ENCODE measurements at places on chromosomes 16 and 17. TPM values are rescaled to one million over a fixed set of nuclear protein-coding genes. Genes with fewer than 3 reads are reported as not detected.

- no peaks in the 10 kb centered on the region for H3K36me3 ChIP-seq
- H3K4me1 ChIP-seq = peaks cover 48% of the 10 kb centered on the region
- DNase-seq = peak; percentile 83
- peak overlapping the region; percentile 96 for H3K27ac ChIP-seq
- H3K4me3 ChIP-seq = peak overlapping the region; percentile 72
- H3K27me3 ChIP-seq = no peaks in the 10 kb centered on the region
These were observed 7.5 kb downstream of the MNT start for GRCh38 chr17:2393174-2393953.

- no peaks in the 10 kb centered on the region for H3K27me3 ChIP-seq
- no peaks in the 10 kb centered on the region for H3K36me3 ChIP-seq
- no peak for DNase-seq
These were observed 194.9 kb upstream of the CDH11 start for GRCh38 chr16:65316808-65317207.

DNA sequence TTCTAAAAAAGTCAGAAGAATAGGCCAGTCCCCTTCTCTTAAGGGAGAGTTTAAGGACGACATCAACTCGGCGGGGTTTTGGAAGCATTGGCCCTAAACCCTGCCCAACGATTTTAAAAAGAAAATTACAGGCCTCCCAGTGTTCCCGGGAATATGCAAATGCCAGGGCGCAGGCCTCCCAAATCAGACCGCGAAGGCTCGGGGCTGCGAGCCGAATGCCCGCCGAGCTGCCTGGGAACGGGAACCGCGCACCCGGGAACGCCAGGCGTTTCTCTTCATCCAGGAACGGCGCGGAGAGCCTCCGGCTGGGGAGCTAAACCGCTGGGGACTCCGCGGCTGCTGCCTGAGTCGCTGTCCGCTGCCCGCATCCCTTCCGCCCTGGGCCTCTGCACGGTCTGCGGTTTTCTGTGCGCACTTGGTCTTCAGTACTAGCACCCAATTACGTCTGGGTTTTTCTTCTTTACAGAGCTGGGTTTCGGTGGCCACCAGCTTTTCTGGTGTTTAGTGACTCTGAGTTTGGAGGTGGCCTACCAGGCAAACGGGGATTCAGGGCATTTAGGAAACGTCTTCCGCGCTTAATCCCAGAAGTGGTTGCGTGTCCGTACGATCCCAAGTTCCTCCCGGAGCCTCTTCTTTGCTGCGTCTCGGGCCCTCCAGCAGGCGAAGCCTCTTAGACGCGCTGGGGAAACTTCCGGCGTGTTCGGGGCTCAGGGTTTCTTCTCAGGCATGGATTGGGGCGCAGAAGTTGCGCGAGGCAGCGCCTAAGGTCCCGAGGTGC lies 5.7 kb downstream of the IRX5 start:
- H3K36me3 ChIP-seq = no peaks in the 10 kb centered on the region
- H3K4me3 ChIP-seq = no peak overlapping the region
- peak; percentile 7 for DNase-seq
- H3K4me1 ChIP-seq = no peaks in the 10 kb centered on the region

DNA sequence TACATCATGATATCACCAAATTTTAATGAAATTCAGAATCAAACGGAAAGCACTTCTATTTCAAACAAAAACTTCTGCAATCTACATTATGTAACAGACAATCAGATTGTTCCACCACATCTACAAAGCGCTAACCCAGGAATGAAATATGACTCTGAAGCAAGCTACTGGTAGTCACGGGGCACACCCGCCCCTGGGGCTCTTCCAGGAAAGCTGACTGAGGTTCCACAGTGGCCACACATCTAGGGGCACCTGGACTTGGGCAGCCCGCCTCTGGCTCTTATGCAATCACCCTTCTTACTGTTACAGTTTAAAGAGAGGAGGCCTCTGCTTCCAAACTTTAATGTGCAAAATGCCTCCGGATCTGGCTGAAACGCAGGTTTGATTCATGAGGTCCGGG lies 27.5 kb downstream of the ZCCHC14 start:
- no peaks in the 10 kb centered on the region for H3K27me3 ChIP-seq
- peak; percentile 84 for DNase-seq
- H3K4me1 ChIP-seq = peaks cover 36% of the 10 kb centered on the region
- H3K36me3 ChIP-seq = no peaks in the 10 kb centered on the region

DNA sequence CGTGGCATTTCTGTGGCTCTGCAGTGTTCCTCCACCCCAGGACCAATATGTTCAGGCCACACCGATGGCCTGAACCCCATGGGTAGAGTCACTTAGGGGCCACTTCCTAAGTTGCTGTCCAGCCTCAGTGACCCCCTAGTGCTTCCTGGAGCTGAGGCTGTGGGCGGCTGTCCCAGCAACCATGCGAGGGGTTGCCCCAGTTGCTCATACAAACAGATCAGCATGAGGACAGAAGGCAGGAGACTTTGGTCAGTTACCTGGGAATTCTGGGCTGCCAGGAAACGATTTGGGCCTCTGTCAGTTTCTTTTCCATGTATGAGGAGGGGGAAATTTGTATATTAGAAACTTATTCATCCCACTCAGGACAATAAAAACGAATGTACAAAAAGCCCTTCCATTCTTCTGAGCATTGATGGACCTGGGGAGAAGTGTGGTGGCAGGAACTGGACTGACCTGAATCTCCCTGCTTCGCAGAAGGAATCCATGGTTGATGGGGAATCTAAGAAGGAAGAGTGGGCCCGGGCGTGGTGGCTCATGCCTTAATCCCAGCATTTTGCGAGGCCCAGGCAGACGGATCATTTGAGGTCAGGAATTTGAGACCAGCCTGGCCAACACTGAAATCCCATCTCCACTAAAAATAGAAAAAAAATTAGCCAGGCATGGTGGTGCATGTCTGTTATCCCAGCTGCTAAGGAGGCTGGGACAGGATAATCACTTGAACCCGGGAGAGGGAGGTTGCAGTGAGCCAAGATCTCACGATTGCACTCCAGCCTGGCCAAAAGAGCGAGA lies 4.9 kb upstream of the IL32 start:
- DNase-seq = no peak
- no peaks in the 10 kb centered on the region for H3K36me3 ChIP-seq
- no peak overlapping the region for H3K27ac ChIP-seq
- no peak overlapping the region for H3K4me3 ChIP-seq
- no peaks in the 10 kb centered on the region for H3K27me3 ChIP-seq

- H3K27ac ChIP-seq = peak overlapping the region; percentile 76
- peaks cover 30% of the 10 kb centered on the region for H3K4me1 ChIP-seq
- DNase-seq = no peak
- H3K36me3 ChIP-seq = no peaks in the 10 kb centered on the region
- H3K27me3 ChIP-seq = no peaks in the 10 kb centered on the region
These were observed 633 bp upstream of the NOL3 start for GRCh38 chr16:67169642-67170167.

DNA sequence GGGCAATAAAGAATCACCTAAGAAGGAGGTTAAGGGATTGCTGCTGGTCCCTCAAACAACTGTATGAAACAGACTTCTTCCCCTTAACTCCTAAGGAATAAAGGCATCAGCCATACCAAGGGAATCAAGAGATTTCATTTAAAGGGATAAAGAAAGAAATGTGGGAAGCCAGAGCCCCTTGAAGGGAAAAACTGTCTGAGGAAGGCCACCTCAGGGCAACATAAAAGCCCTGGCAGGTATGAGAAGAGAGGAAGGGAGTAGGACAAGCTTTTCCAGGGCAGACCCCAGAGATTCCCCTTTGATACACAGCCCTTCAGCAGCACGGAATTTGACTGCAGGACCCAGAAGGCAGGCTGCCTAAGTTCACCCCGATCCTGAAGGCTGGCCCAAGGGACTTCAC lies 43.5 kb downstream of the COG7 start:
- H3K4me1 ChIP-seq = peaks cover 8% of the 10 kb centered on the region
- H3K36me3 ChIP-seq = peaks cover 3% of the 10 kb centered on the region
- peak overlapping the region; percentile 38 for H3K27ac ChIP-seq
- no peaks in the 10 kb centered on the region for H3K27me3 ChIP-seq

DNA sequence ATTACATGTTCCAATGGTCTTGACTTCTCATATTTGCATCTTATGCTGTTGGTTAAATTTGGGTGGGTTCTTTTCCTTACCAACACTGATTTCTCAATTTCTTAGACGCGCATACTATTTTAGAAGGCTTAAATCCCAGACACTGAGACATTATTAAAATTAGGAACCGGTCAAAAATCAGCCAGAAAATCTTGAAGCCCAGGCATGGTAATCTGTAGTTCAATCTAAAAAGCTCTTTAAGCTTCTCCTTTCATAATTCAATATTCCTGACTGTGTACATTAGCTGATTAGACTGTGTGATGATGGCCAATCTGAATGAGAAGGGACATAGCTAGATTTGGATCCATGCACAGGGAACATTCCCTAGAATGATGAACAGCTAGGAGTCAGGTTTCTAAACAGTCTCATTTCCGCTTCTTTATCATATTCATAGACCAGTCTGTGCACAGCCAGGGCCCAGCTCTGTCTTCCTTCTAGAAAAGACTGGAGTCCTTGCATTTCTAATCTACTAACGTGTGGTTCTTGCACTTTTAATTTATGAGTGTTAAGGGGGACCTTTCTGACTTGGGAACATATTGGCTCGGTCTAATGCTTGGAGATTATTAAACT lies 189.3 kb downstream of the AATF start:
- H3K36me3 ChIP-seq = no peaks in the 10 kb centered on the region
- no peaks in the 10 kb centered on the region for H3K4me1 ChIP-seq
- no peak overlapping the region for H3K4me3 ChIP-seq
- no peaks in the 10 kb centered on the region for H3K27me3 ChIP-seq
- DNase-seq = no peak
- no peak overlapping the region for H3K27ac ChIP-seq

DNA sequence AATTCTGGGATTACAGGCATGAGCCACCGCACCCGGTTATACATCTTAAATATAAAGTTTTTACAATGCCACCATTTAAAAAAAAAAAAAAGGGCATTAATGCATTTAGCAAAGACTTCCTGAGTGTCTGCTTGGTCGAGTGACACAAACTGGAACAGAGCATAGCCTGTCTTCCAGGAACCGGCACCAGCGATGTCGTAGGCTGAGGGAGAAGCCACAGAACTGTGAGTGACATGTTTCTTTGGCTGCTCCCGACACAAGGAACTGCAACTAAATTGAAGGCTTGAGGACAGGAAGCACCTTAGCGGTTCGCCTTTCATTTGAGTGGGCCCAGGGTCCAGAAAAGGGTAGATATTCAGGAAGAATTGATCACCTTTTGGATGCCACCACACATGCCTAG lies 717.8 kb downstream of the MAF start:
- no peak for DNase-seq
- no peaks in the 10 kb centered on the region for H3K27me3 ChIP-seq
- no peaks in the 10 kb centered on the region for H3K4me1 ChIP-seq
- no peaks in the 10 kb centered on the region for H3K36me3 ChIP-seq

DNA sequence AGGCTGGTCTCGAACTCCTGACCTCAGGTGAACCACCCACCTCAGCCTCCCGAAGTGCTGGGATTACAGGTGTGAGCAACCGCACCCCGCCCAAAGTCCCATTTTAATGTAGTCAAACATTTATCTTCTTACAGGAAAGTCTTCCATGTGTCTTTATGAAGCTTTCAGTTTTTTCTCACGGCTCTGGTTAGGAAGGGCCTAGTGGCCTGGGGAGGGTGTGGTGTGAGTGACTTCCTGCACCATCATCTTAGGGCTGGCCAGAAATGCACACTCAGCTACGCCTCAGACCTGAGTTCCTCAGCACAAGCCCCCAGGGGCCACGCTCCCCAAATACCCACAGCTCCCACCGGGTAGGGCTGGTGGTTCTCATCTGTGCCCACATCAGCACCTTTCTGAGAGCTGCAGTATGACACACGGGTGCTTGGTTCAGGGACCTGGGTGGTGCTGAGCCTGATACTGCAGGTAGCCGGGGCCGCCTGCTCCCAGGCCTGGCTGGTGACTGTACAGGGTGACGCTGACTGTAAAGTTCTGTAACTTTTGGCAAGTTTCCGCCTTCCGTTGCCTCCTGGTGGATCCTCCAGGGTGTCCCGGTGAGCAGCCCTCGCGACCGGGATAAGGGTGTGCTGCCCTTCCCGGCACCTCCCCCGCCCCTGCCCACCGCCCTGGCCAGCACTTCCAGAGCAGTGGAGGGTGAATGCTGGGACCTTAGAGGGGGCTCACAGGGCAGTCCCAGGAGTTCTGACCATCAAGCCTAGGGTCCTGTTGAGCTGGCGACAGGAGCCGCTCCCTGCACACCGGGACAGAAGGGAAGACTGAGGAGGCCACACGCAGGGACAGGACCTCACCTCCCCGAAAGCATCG lies 52.5 kb downstream of the ZNF778 start:
- no peaks in the 10 kb centered on the region for H3K27me3 ChIP-seq
- H3K4me3 ChIP-seq = no peak overlapping the region
- peaks cover 10% of the 10 kb centered on the region for H3K36me3 ChIP-seq
- peak overlapping the region; percentile 95 for H3K27ac ChIP-seq
- H3K4me1 ChIP-seq = peaks cover 24% of the 10 kb centered on the region
- peak; percentile 86 for DNase-seq

- H3K27me3 ChIP-seq = no peaks in the 10 kb centered on the region
- H3K36me3 ChIP-seq = no peaks in the 10 kb centered on the region
- peaks cover 27% of the 10 kb centered on the region for H3K4me1 ChIP-seq
These were observed 3.8 kb downstream of the MYO1D start for GRCh38 chr17:32873114-32873513.

DNA sequence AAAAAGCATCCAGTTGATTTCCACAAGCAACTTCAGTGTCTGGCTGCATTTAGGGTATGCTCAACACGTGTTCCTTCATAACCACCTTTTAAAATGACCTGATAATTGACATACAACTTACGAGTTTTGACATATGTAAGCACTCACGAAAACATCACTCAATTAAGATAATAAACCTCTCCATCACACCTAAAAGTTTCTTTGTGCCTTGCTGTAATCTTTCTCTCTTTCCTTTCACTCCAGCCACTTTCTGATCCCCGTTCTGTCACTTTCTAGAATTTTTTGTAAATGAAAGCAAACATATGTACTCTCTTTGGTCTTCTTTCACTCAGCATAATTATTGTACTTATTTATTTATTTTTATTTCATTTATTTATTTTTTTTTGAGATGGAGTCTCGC lies 20.7 kb upstream of the UBE2G1 start:
- H3K4me1 ChIP-seq = no peaks in the 10 kb centered on the region
- no peaks in the 10 kb centered on the region for H3K36me3 ChIP-seq
- no peak for DNase-seq
- H3K4me3 ChIP-seq = no peak overlapping the region

The RPH3AL gene
- total RNA-seq = 24.9 TPM

The DBF4B gene
- total RNA-seq = 28.6 TPM

The CHD9NB gene
- total RNA-seq = not detected

The SECTM1 gene
- 56.0 TPM for total RNA-seq

The ITGAX gene
- total RNA-seq = not detected

The SPNS3 gene
- total RNA-seq = 0.69 TPM

The TPSG1 gene
- total RNA-seq = not detected

The TEDC2 gene
- 44.9 TPM for total RNA-seq

The C16orf96 gene
- not detected for total RNA-seq

All from PC-3 (cell line).